ENCODE measurements at places on chromosomes 4 and X. TPM values are rescaled to one million over a fixed set of nuclear protein-coding genes. Genes with fewer than 3 reads are reported as not detected.
A peak's percentile ranks its signal among the peaks of the same experiment; 100 is the strongest.

- H3K4me1 ChIP-seq = no peaks in the 10 kb centered on the region
- no peaks in the 10 kb centered on the region for H3K27me3 ChIP-seq
- H3K27ac ChIP-seq = no peak overlapping the region
- H3K36me3 ChIP-seq = no peaks in the 10 kb centered on the region
- no peak for DNase-seq
- H3K4me3 ChIP-seq = no peak overlapping the region
Observed at GRCh38 chrX:29911673-29912072, 303.7 kb upstream of the MAGEB2 start.

GRCh38 chrX:153245288-153245731 lies 66.2 kb downstream of the MAGEA1 start:
- H3K27me3 ChIP-seq = no peaks in the 10 kb centered on the region
- peak; percentile 2 for DNase-seq
- H3K36me3 ChIP-seq = no peaks in the 10 kb centered on the region
- peak overlapping the region; percentile 97 for H3K27ac ChIP-seq
- H3K4me3 ChIP-seq = peak overlapping the region; percentile 80

The RNF175 gene
- 25.7 TPM for total RNA-seq

- H3K27me3 ChIP-seq = no peaks in the 10 kb centered on the region
- no peak overlapping the region for H3K4me3 ChIP-seq
- no peaks in the 10 kb centered on the region for H3K36me3 ChIP-seq
- DNase-seq = no peak
Observed at GRCh38 chr4:118975449-118976192, 87.0 kb downstream of the SYNPO2 start.

DNA sequence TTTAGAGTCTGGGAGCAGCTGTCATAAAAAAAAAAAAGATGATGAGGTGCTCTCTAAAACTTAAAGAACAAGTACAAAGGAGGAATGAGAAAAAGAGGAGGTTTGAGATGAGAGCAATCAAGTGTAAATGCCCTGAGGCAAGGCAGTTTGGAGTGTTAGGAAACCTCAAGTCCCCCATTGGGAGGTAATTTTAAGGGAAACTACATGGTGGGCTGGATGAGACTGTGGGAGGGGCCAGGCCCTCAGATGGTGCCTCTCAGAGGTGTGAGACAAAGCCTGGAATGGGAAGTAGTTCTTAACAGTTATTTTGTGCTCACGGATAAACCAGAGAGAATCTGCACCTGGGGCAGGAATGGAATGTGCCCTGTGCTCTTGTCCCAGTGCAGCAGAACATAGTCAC lies 1.9 kb upstream of the MAGEB3 start:
- H3K27ac ChIP-seq = no peak overlapping the region
- H3K4me3 ChIP-seq = no peak overlapping the region
- DNase-seq = no peak

The HPSE gene
- total RNA-seq = 0.32 TPM

The ARSJ gene
- total RNA-seq = 0.89 TPM

GRCh38 chr4:130028552-130028951 lies 932.6 kb downstream of the C4orf33 start:
- H3K36me3 ChIP-seq = no peaks in the 10 kb centered on the region
- no peak overlapping the region for H3K27ac ChIP-seq
- H3K4me1 ChIP-seq = peaks cover 8% of the 10 kb centered on the region
- no peaks in the 10 kb centered on the region for H3K27me3 ChIP-seq

- H3K36me3 ChIP-seq = no peaks in the 10 kb centered on the region
- no peaks in the 10 kb centered on the region for H3K27me3 ChIP-seq
- H3K4me1 ChIP-seq = no peaks in the 10 kb centered on the region
- no peak overlapping the region for H3K4me3 ChIP-seq
- H3K27ac ChIP-seq = no peak overlapping the region
Observed at GRCh38 chr4:43452948-43453347, 560.4 kb downstream of the GRXCR1 start.

- H3K36me3 ChIP-seq = peaks cover 21% of the 10 kb centered on the region
- H3K27ac ChIP-seq = no peak overlapping the region
- H3K4me1 ChIP-seq = no peaks in the 10 kb centered on the region
- no peak overlapping the region for H3K4me3 ChIP-seq
Observed at GRCh38 chr4:99179626-99180025, 35.5 kb upstream of the ADH4 start.

The MOB1B gene
- 37.2 TPM for total RNA-seq

- H3K4me3 ChIP-seq = no peak overlapping the region
- peaks cover 100% of the 10 kb centered on the region for H3K27me3 ChIP-seq
- H3K27ac ChIP-seq = no peak overlapping the region
- DNase-seq = no peak
- H3K36me3 ChIP-seq = no peaks in the 10 kb centered on the region
Observed at GRCh38 chr4:185019456-185020292, 1.4 kb downstream of the HELT start.

- no peak for DNase-seq
- no peaks in the 10 kb centered on the region for H3K4me1 ChIP-seq
- H3K27me3 ChIP-seq = peaks cover 8% of the 10 kb centered on the region
- no peak overlapping the region for H3K27ac ChIP-seq
Observed at GRCh38 chr4:10730590-10730989, 46.0 kb upstream of the CLNK start.

The SLC2A9 gene
- 0.26 TPM for total RNA-seq

DNA sequence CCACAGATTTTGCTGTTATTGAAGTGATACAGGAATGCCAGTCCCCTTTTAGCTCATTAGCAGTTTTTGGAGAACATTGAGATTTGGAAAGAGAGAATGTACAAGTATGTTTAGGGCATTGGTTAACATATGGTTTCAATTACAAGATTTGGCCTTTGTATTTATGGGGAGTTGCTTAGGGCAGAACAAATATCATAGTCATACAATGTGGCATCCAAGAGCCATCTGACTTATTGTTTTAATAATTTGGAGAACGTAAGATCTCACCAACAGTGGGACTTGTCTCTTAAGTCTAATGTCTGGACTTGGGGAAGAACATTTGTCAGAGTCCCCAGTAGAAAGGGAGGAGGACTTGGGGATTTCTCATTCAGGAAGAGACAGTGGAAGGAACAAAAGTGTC lies 166.1 kb downstream of the STK32B start:
- peaks cover 52% of the 10 kb centered on the region for H3K4me1 ChIP-seq
- H3K27me3 ChIP-seq = no peaks in the 10 kb centered on the region
- H3K27ac ChIP-seq = no peak overlapping the region
- H3K4me3 ChIP-seq = no peak overlapping the region

The SMIM43 gene
- total RNA-seq = 0.25 TPM
